ENCODE measurements at places on chromosomes 6 and 20. TPM values are rescaled to one million over a fixed set of nuclear protein-coding genes. Genes with fewer than 3 reads are reported as not detected.

The NSFL1C gene
- 65.0 TPM for total RNA-seq

The CLDN20 gene
- total RNA-seq: not detected

The PTCHD4 gene
- not detected for total RNA-seq

- H3K27me3 ChIP-seq: no peaks in the 10 kb centered on the region
- no peak overlapping the region for H3K27ac ChIP-seq
- DNase-seq: peak; percentile 22
- peaks cover 4% of the 10 kb centered on the region for H3K4me1 ChIP-seq
- no peak overlapping the region for H3K4me3 ChIP-seq
- no peaks in the 10 kb centered on the region for H3K36me3 ChIP-seq
Observed at GRCh38 chr20:58069796-58070663, 158.4 kb downstream of the ANKRD60 start.

DNA sequence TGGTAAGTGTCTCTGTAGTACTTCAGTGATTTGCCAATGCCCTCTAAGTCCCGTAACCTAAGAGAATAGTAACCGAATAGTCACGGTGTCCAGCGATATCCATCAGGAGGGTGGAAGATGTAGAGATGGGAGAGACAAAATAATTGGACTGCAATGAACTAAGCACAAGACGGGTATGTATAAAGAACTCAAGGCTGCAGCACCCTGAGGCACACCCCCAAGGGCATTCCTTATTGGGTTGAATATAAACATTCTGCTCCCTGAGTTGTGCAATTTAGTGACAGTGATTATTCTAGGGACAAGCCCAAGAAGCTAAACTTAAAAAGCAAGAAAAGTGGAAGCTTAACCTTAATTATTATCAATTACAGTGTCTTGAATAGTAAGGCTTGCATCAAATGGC lies 14.6 kb downstream of the DST start:
- H3K4me3 ChIP-seq: no peak overlapping the region
- H3K36me3 ChIP-seq: no peaks in the 10 kb centered on the region
- no peaks in the 10 kb centered on the region for H3K4me1 ChIP-seq
- H3K27ac ChIP-seq: no peak overlapping the region

GRCh38 chr6:91634791-91635190 lies 1047.9 kb upstream of the MAP3K7 start:
- no peak overlapping the region for H3K27ac ChIP-seq
- H3K36me3 ChIP-seq: no peaks in the 10 kb centered on the region
- no peak overlapping the region for H3K4me3 ChIP-seq
- no peaks in the 10 kb centered on the region for H3K4me1 ChIP-seq
- no peak for DNase-seq
- no peaks in the 10 kb centered on the region for H3K27me3 ChIP-seq

GRCh38 chr20:13147971-13148370 lies 73.1 kb upstream of the ISM1 start:
- no peak overlapping the region for H3K4me3 ChIP-seq
- peaks cover 26% of the 10 kb centered on the region for H3K27me3 ChIP-seq
- H3K36me3 ChIP-seq: no peaks in the 10 kb centered on the region
- H3K4me1 ChIP-seq: no peaks in the 10 kb centered on the region
- no peak for DNase-seq

GRCh38 chr6:89281779-89282246 lies 33.3 kb downstream of the GABRR2 start:
- H3K27ac ChIP-seq: no peak overlapping the region
- peaks cover 6% of the 10 kb centered on the region for H3K27me3 ChIP-seq
- no peaks in the 10 kb centered on the region for H3K36me3 ChIP-seq
- no peak overlapping the region for H3K4me3 ChIP-seq
- peak; percentile 66 for DNase-seq

DNA sequence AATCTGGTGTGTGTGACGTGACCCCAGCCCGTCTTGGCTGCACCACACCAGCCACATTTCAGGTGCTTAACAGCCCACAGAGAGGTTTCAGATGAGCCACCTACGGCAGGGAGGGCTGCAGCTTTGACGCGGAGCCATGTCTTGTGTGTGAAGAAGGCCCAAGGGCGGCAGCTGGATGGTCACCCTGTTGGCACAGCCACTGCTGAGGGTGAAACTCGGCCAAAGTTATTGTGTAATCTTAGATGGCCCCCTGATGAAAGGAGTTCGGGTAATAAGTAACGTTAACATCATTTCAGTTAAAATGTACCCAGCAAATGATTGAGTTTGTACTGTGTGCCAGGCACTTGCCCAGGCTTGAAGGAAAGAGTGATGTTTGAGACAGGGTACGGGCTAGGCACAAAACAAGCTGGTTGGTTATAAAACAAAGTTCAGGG lies 97.2 kb downstream of the SSR1 start:
- H3K27me3 ChIP-seq: no peaks in the 10 kb centered on the region
- DNase-seq: no peak
- H3K4me3 ChIP-seq: no peak overlapping the region
- peaks cover 22% of the 10 kb centered on the region for H3K36me3 ChIP-seq

- H3K27ac ChIP-seq: no peak overlapping the region
- no peaks in the 10 kb centered on the region for H3K36me3 ChIP-seq
- DNase-seq: no peak
- no peaks in the 10 kb centered on the region for H3K27me3 ChIP-seq
Observed at GRCh38 chr6:115221198-115221597, 839.5 kb downstream of the FRK start.

The SCRT2 gene
- not detected for total RNA-seq

- no peak for DNase-seq
- no peaks in the 10 kb centered on the region for H3K27me3 ChIP-seq
- H3K36me3 ChIP-seq: peaks cover 4% of the 10 kb centered on the region
- peaks cover 6% of the 10 kb centered on the region for H3K4me1 ChIP-seq
- no peak overlapping the region for H3K4me3 ChIP-seq
- H3K27ac ChIP-seq: no peak overlapping the region
Observed at GRCh38 chr20:17618673-17619013, 48.8 kb downstream of the DSTN start.

- H3K27ac ChIP-seq: peak overlapping the region; percentile 56
- peaks cover 9% of the 10 kb centered on the region for H3K4me1 ChIP-seq
- H3K4me3 ChIP-seq: peak overlapping the region; percentile 13
- peak; percentile 64 for DNase-seq
Observed at GRCh38 chr6:36735110-36736071, 37.8 kb downstream of the RAB44 start.

DNA sequence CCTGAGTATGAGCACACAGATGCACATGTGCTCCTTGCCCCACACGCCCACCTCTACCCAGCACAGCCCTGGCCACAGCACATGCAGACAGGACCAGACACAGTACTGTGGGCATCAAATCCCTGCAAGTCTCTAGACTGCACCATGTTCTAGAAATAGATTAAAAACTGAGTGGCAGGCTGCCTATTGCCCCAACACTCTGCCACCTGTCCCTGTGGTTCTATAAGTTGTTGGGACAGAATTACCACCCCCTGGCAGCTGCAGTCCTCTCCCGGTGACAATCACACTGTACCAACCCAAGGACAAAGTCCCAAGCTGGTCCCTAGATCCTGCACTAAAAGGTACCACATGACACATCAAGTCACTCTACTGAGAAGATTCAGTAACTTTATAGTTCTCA lies 70.2 kb downstream of the B3GAT2 start:
- no peak overlapping the region for H3K27ac ChIP-seq
- DNase-seq: no peak
- H3K4me3 ChIP-seq: no peak overlapping the region
- peaks cover 2% of the 10 kb centered on the region for H3K27me3 ChIP-seq

DNA sequence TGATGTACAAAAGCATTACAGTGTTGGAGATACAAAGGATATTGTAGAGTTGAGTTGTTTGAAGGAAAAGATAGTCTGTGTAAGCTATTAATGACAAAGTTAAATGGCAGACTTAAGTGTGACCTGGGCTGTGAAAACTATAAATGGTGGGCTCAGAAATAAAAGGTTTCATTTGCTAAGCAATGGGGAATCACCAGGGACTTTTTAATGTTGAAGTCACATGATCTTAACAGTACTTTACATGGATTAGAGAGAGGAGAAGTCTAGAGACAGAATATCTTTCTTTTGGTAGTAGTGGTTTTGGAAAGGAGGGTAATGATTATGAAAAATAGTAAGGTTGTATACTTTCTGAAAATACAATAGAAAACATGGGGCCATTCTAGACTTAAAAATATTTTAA lies 67.1 kb downstream of the SCAF8 start:
- peaks cover 8% of the 10 kb centered on the region for H3K4me1 ChIP-seq
- H3K36me3 ChIP-seq: peaks cover 32% of the 10 kb centered on the region
- no peak overlapping the region for H3K27ac ChIP-seq
- H3K4me3 ChIP-seq: no peak overlapping the region
- no peaks in the 10 kb centered on the region for H3K27me3 ChIP-seq

DNA sequence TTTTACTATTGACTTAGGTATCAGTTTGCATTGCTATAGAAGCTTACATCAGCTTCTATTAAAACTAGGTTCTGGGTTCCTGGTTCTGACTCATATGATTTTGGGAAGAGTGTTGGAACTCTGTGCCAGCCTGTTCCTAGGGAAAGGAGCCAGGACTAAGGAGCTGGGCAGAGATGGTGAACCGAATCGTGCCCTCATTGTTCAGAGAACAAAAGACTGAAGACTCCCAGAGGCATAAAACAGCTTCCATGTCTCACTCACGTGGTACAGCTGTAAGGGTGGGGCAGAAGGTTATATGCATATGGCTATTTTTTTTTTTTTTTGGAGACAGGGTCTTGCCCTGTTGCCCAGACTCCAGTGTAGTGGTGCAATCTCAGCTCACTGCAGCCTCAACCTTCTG lies 89.1 kb upstream of the THBS2 start:
- H3K4me3 ChIP-seq: no peak overlapping the region
- no peak for DNase-seq
- no peaks in the 10 kb centered on the region for H3K36me3 ChIP-seq
- no peak overlapping the region for H3K27ac ChIP-seq

The TNFRSF6B gene
- not detected for total RNA-seq

The FNDC11 gene
- total RNA-seq: 0.14 TPM

GRCh38 chr6:148186916-148187315 lies 155.7 kb upstream of the SASH1 start:
- no peaks in the 10 kb centered on the region for H3K36me3 ChIP-seq
- DNase-seq: no peak
- H3K4me1 ChIP-seq: no peaks in the 10 kb centered on the region
- no peak overlapping the region for H3K27ac ChIP-seq
- H3K27me3 ChIP-seq: peaks cover 45% of the 10 kb centered on the region

DNA sequence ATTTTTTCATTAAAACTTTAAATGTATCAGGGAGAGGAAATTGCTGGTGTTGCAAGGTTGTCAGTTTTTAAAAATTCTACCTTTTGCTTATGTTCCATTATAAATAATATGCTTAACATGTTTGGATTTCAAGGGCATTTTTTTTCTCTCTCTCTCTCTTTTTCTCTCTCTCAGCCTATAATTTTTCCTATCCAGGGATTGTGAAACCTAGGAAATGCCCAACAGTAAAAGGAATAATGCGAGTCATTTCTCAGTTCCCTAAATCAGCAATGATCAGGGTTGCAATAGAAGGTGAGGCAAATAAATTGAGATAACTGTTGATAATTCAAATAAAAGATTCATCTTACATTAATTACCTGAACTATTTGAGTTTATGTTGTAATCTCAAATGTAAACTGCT lies 53.2 kb upstream of the IFNGR1 start:
- H3K36me3 ChIP-seq: no peaks in the 10 kb centered on the region
- DNase-seq: no peak
- H3K27me3 ChIP-seq: peaks cover 32% of the 10 kb centered on the region
- no peak overlapping the region for H3K4me3 ChIP-seq

DNA sequence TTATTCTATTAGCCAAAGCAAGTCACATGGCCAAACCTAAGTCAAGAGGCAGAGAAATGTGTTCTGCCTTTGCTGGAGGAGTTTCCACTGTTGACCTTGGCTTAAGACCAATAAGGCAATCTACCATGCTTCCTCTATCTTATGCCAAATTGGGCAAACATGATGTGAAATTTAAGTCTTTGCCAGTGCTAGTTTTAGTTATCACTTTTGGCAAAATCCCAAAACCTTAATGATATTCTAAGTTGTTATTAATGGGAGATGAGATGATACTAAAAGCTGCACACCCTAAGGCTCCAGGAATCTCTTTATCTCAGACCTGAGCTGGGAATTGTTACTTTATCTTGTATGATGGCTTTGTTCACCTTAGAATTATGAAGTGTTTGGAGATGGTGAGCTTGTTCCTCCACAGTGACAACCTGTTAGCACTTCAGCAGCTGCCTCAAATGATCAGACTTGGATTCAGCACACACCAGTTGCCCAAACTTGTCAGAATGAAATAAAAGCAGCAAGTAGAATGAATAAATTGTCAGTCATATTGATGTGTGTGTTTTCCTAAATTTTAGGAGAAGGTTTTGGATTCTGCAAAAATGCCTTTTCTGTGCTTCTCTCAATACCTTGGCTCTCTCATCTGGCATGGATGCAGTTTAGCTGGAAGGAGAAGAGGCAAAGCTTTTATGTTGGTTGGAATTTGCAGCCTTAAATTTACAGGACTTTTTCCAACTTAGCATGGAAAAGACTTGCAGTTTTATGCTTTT lies 49.3 kb downstream of the RIN2 start:
- no peaks in the 10 kb centered on the region for H3K36me3 ChIP-seq
- H3K4me1 ChIP-seq: peaks cover 8% of the 10 kb centered on the region
- H3K4me3 ChIP-seq: no peak overlapping the region
- peaks cover 9% of the 10 kb centered on the region for H3K27me3 ChIP-seq
- no peak overlapping the region for H3K27ac ChIP-seq

GRCh38 chr6:100845676-100846075 lies 35.5 kb downstream of the ASCC3 start:
- no peak overlapping the region for H3K4me3 ChIP-seq
- H3K4me1 ChIP-seq: peaks cover 16% of the 10 kb centered on the region
- H3K36me3 ChIP-seq: peaks cover 44% of the 10 kb centered on the region
- H3K27me3 ChIP-seq: no peaks in the 10 kb centered on the region
- DNase-seq: no peak
- no peak overlapping the region for H3K27ac ChIP-seq

GRCh38 chr6:117137711-117138110 lies 127.6 kb upstream of the VGLL2 start:
- H3K4me3 ChIP-seq: no peak overlapping the region
- DNase-seq: no peak
- no peaks in the 10 kb centered on the region for H3K27me3 ChIP-seq
- H3K27ac ChIP-seq: no peak overlapping the region
- H3K36me3 ChIP-seq: no peaks in the 10 kb centered on the region

- H3K27me3 ChIP-seq: no peaks in the 10 kb centered on the region
- H3K4me1 ChIP-seq: no peaks in the 10 kb centered on the region
- H3K4me3 ChIP-seq: no peak overlapping the region
Observed at GRCh38 chr6:39882531-39882899, 51.7 kb downstream of the MOCS1 start.

Measured in activated CD8-positive, alpha-beta memory T cell treated with anti-CD3 and anti-CD28 coated beads, Interleukin-2, amount 10 ng/mL, durations not matched to agents 7 days and 5 days (primary cell).